ENCODE measurements at places on chromosomes 1 and 21.
A peak's percentile ranks its signal among the peaks of the same experiment; 100 is the strongest.

GRCh38 chr1:219564109-219564508 lies 48.8 kb downstream of the ZC3H11B start:
- DNase-seq, result no peak

GRCh38 chr1:233905416-233906051 lies 1.1 kb downstream of the SLC35F3 start:
- DNase-seq, result peak; percentile 37

DNA sequence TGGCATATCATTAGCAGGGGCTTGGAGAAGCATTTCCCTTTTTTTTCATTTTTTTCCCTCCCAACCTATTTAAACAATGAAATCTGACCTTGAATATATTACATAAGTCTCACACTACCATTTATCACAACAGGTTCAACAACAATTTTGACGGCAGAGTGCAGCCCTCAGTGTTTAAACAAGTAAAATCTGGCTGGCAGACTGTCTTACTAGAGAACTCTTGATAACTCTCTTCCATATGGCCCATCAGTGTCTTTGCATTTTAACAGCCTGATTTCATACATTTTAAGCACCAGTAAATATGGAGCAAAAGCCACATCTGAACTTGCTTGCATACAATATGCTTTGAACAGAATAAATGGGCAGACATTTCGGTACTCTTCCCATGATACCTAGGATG lies 213.0 kb downstream of the KCTD3 start:
- DNase-seq, result no peak

DNA sequence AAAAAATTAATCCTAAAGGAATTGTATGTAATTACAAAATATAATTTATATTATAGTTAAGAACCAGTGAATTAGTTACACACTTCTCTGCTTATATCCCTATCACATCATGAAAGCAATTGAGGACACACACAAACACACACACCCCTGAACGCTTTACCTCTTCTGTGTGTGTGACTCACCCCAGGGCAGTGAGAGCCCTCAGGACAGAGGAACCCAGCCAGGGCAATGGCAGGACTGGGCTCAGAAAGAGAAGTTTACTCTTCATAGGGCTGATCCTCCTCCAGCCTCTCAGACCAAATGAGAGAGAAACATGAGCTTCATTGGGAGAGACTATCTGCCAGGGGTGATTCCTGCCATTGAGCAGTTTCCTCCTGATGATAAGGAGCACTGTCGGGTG lies 38.1 kb downstream of the SLC44A3 start:
- DNase-seq, result no peak

- DNase-seq, result no peak
Observed at GRCh38 chr1:151166505-151166956, 587 bp downstream of the SCNM1 start.

- no peak for DNase-seq
Observed at GRCh38 chr1:220895412-220895946, 16.2 kb downstream of the HLX start.

- no peak for DNase-seq
Observed at GRCh38 chr1:193785850-193786420, 599.5 kb upstream of the B3GALT2 start.

DNA sequence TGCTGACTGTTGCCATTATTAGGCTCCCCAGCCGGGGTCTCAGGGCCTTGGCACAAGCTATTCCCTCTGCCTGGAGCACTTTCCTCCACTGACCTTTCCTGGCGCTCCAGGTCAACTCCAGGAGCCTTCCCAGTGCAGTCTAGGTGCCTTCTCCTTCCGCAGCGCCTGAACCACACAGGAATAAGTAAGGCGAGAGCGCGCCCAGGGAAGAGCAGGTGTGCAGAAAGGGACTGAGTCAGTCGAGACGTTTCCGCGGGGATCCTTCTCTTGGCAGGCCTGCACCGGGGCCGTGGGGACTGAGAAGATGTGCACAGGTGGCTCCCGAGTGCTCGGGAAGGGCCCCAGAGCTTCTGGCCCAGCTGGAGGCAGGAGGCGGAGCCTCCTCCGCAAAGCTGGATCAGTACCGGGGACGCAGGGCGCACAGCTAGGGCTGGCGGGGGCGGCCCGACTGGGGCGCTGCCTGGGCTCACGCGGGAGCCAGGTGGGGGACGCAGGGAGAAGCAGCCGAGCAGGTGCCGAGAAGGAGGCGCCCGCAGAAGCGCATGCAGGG lies 765 bp upstream of the BMP8A start:
- DNase-seq, result peak; percentile 52

DNA sequence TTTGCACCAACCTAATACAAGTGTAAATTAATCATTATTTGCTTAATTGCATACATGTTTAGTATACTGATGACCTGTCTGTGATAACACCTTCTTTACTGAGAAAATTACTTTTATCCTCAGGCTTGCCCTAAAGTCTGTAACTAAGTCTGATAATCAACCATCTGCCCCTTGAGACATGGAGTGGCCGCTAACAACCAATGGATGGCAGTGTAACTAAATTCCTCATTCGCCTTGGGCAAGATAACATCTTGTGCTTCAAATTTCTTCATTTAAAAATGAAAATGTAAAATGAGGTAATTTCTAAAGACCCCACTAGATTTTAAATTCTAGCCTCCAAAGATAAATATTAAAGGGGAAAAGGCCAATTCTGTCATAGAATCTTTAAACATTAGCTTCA lies 85.1 kb downstream of the ENAH start:
- DNase-seq, result no peak

DNA sequence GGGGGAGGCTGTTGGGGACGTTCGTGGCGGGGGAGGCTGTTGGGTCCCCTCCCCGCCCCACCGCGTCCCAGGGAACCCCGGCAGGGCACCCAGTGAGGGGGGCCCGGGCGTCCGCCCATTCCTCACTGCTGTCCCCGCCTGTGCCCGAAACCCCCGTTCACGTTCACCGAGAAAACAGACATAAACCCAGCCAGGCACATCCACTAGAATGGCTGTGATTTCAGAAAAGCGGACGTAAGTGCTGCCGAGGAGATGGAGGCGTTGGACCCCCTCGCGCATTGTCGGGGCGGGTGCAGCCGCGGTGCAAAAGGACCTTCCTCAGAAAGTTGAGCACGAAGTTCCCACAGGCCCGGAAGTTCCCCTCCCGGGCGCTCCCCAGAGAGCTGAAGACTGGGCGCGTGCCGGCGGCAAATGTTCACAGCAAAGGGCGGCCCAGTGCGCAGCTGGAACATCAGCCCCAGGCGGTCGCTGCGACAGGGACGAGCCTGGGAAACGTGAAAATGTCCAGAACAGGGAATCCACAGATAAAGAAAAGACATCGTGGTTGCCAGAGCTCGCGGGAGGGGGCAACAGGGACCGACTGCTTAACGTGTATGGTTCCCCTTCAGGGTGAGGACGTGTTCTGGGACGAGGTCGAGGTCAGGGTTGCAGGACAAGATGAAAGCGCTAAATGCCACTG lies 18.5 kb upstream of the SAMD11 start:
- peak; percentile 57 for DNase-seq

- DNase-seq, result no peak
Observed at GRCh38 chr1:55833529-55834091, 618.4 kb upstream of the USP24 start.

DNA sequence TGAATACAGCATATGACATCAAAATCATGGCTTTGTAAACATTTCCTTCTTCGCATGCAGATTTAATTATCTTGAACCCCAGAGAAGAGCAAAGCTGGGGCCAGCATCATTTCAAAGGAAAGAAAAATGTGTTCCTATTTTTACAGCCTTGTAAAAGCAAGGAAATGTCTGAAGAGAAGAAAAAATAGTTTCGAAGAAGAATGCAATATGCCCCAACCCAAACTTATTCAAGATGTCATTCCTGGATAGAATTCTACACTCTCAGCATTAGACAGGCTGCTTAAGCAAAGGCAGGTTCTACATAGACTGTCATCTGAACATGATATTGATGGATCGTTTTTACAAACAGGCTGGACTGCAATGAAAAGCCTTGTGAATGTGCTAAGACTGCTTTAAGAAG lies 900.8 kb downstream of the TTLL7 start:
- DNase-seq, result no peak
